NCI-H1436 (cell line): ENCODE measurements at places on chromosomes 6 and 20.

GRCh38 chr20:46174469-46175126 lies 56.5 kb downstream of the CD40 start:
- DNase-seq = no peak

DNA sequence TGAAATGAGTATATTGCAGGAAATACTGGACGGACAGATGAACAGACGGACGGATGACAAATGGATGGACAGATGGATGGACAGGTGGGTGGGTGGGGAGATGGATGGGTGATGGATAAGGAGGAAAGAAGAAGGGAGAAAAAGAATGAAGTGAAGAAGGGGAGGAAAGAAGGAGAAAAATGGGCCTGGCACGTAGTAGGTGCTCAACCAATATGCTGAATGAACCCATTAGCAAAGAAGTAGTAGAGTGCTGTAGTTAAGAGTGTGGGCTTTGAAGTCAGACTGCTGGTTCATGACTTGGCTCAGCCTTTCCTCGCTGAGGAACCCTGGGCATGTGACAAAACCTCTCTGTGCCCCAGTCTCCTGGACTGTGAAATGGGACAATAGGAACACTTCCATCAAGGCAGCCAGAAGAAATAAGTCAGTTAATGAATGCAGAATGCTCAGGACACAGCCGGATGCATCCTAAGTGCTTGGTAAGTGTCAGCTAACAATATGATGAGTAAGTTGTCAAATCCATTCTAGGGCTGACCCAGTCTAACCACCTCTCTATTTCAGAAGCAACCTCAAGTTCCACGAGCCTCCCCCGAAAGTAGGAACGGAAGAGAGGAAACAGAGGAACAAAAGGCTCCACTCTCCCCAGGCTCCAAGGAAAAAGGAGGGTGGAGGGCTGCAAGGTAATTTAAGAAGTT lies 37.9 kb downstream of the PREX1 start:
- DNase-seq = no peak

GRCh38 chr20:39268981-39269461 lies 306.9 kb downstream of the DHX35 start:
- peak; percentile 10 for DNase-seq

DNA sequence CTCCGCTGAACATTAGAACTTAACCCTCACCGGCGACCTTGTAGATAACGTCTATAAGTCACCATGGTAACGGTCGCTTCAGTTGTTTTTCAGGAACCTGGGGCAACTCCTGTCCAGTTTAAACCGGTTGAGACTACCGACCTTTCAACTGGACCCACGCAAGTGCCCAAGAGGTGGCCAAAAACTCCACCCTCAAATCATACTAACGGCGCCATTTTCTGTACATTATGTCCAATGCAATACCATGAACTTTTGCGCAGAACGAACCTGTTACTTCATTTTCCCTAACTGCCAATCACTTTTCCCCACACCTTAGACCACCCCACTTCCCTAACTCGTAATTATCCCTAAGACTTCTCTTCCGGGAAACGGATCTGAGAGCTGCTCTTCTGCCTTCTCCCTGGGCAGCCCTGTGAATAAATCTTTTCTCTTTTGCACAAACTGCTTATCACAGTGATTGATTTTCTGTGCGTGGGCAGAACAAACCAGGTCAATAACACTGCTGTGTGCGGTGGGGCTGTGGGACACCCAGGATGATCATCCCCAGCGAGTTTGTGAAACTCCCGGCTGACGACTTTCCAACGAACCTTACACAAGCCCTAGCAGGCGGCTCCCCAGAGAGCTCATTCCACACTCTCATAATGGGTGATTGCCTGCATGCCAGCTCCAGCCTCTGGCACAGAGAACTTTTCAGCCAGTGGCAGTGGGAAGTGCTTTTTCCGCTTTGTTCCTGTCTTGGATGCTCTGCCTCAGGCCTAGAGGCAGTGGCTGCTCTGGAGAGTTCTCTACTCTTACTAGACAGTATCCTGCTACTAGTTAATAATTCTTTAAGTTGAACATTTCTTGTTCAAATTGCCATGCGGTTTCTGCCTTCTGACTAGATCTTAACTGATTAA lies 28.6 kb downstream of the GPX5 start:
- DNase-seq = no peak

DNA sequence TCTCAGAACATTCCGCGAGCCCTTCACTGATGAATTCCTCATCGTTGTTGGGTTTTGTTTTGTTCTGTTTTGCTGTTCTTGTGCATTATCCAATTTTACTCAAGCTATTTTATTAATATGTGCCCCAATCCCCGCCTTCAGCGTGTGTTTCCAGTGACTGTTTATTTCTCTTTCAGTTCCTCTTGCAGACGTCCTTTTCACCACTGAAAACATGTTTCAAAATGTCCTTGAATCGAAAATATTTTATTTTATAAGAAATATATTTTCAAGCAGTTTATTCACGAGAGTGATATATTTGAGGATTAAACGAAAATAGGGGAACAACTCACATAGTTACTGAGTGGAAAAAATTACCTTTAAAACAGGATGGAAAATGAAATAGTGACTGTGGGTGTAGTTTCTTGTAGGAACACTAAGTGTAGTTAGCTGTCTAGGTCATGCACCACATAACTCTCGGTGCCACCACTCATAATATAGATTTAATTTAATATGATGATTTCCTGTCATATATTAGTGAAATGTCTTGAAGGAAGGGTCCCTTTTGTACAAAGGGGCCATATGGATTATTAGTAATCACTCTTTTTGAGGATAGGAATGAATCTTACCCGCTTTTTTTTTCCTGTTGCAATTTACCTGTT lies 45.3 kb upstream of the HDDC2 start:
- no peak for DNase-seq

GRCh38 chr6:6256259-6256658 lies 64.2 kb downstream of the F13A1 start:
- no peak for DNase-seq
